ENCODE measurements at places on chromosomes 5 and 9.

GRCh38 chr9:109498195-109499092, at the start of gene PTPN3:
Gene PTPN3 (minus strand): TSS chr9:109498307. CDS start chr9:109463434, 34,873 bp downstream.
- no peak for DNase-seq

GRCh38 chr9:104028827-104029226, 65.3 kb upstream of the SMC2 start:
- no peak for DNase-seq

DNA sequence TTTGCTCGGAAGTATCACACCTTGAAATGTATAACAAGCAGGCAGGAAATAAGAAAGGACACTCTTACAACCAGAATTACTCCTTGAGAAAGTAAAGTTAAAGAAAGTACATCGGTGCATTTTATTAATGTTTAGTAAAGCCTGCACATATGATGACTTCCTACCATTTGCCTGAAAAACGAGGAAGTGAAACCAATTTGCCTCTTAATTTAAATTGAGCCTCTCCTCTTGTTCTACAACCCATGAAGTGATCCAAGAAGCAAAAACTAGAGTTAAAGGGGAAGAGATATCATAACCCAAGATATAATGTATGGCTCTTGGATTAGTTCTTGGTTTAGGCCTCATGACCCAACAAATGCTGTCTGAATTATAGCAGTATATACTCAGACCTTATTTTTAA, 95.6 kb downstream of the GNAQ start:
- no peak for DNase-seq

DNA sequence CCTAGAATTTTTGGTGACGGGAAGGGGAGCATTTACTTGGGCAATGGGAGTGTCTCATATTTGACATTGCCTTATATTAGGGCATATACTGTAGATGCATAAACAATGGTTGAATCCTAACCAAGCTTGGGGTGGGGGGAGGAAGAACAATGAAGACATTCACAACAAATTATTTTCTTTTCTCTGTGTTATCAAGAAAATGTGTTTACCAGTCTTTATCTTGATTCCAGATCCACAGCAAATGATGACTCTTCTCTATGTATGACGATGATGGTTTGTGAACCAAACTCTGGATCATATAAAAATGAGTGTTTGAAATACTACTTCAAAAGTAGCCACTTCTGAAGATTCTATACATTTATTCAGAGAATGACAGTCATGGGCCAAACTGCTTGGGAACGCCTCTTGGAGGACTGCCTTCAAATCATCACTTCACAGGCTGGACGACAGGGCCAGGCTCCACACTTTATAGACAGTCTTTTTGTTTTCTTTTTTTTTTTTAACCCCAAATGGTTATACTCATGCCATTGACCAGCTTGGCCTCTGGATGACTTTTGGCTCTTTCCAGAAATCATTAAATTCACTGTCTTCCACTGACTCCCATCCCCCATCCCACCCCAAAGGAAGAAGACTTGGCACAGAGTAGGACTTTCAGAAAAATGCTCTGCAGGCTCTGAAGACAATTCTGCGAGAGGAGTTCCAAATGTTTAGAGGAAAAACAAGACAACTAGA, 123.8 kb upstream of the LIFR start:
- DNase-seq: no peak

GRCh38 chr5:170277867-170278281, 19.7 kb downstream of the LCP2 start:
- no peak for DNase-seq

DNA sequence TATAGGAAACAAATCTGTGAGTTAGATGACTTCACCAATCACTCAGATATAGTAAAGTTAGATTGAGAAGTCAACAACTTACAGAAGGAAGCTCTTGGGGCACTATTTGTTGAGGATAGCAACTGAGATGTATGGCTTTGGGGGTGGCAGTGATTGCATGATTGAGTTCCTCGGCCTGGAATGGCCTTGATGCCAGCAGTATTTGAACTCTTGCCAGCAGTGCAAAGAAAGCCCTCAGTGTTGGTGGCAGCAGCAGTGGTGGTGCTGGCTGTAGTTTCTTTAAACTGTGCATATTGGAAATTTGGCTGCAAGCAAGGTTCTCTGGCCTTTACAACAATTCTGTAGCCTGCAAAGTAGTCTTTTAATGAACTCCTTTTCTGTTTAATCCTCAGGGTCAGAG, 41.4 kb upstream of the PJA2 start:
- DNase-seq: no peak

GRCh38 chr5:143239882-143240518, 163.5 kb downstream of the NR3C1 start:
- DNase-seq: no peak

DNA sequence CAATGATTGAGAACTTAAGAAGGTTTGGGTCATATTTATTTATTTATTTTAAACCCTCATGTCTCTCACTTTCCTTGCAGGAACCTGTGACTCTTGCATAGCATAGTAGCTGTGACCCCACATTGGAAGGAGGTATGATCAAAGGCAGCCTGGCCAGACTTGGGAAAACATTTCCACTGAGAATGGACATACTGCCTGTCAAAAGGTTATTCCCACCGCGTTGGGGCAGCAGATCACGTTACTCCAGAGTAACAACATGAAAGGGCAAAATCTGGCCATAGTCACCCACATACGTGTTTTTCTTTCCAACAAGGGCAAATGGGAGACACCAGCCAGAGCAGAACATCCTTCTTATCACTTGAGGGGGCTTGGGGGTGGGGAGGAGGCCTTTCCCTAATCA, 95.7 kb downstream of the ARL15 start:
- DNase-seq: no peak

GRCh38 chr5:139100825-139101224, 97.3 kb downstream of the SIL1 start:
- no peak for DNase-seq

GRCh38 chr9:136804509-136805206, 3.1 kb upstream of the RABL6 start:
- DNase-seq: no peak

Data from GM04504 (cell line).